Endothelial cell (in vitro differentiated cells): ENCODE measurements at places on chromosomes 16 and 17.

GRCh38 chr17:3888343-3889171 lies 4.3 kb downstream of the CAMKK1 start:
- no peak overlapping the region for H3K27ac ChIP-seq
- H3K36me3 ChIP-seq: peaks cover 12% of the 10 kb centered on the region
- no peak for DNase-seq
- peaks cover 20% of the 10 kb centered on the region for H3K27me3 ChIP-seq
- H3K4me1 ChIP-seq: peaks cover 31% of the 10 kb centered on the region

DNA sequence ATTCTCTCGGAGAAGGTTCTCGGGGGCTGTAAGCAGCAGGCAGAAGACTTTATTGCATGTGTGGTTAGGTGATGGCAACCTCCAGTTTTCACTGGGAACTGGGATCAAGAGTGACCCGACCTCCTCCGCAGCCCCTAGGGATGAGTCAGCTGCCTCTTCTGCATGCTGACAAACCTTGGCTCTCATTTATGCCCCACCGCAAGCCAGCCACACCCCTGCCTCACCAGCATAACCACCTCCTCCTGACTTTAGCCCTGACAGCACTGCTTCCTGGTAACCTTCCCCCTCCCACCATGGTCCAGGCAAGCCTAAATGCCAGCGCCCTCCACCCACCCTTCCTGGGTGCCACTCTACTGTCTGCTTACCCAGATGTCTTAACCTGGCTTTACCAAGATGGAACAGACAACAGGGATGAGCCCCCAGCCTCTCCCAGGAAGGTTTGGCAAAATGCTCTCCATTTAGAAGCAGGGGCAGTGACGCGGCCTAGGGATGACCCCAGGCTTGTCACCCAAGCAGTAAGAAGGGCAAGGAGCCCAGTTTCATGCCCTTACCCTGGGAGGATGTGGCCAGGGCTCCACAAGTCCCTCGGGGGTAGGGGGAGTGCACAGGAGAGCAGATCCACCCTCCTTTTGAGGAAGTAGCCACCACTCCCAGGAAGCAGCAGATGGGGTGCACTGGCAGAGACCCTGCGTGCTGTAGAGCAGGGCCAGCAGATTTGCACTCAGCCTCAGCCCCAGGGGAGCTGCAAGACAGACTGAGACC lies 73.5 kb downstream of the GOSR1 start:
- no peaks in the 10 kb centered on the region for H3K36me3 ChIP-seq
- DNase-seq: no peak
- H3K4me1 ChIP-seq: peaks cover 3% of the 10 kb centered on the region
- H3K27me3 ChIP-seq: peaks cover 8% of the 10 kb centered on the region
- H3K4me3 ChIP-seq: no peak overlapping the region
- no peak overlapping the region for H3K27ac ChIP-seq

DNA sequence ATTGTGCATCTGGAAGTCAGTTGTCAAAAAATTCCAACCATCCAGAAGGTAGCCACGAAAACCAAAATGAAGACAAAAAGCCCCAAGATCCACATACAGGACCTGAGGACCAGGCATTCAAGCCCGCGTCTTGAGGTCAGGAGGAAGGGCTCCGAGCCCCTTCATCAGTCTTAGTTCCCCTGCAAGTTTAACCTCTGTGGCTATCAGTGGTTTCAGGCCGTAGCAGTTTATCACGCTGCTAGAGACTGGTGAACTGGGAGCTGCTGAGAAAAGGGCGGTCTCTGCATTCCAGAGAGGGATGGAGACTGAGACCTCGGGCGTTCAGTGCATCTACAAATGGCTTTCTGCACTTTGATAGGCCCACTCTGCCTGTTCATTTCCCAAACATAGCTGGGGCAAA lies 70.6 kb downstream of the IRF8 start:
- no peak overlapping the region for H3K4me3 ChIP-seq
- H3K27me3 ChIP-seq: peaks cover 7% of the 10 kb centered on the region
- H3K4me1 ChIP-seq: no peaks in the 10 kb centered on the region

GRCh38 chr17:38864636-38865398 lies 5.0 kb upstream of the LASP1 start:
- H3K4me1 ChIP-seq: peaks cover 19% of the 10 kb centered on the region
- H3K36me3 ChIP-seq: peaks cover 7% of the 10 kb centered on the region
- peaks cover 20% of the 10 kb centered on the region for H3K27me3 ChIP-seq
- DNase-seq: no peak
